ENCODE measurements at places on chromosomes 3 and 15.

DNA sequence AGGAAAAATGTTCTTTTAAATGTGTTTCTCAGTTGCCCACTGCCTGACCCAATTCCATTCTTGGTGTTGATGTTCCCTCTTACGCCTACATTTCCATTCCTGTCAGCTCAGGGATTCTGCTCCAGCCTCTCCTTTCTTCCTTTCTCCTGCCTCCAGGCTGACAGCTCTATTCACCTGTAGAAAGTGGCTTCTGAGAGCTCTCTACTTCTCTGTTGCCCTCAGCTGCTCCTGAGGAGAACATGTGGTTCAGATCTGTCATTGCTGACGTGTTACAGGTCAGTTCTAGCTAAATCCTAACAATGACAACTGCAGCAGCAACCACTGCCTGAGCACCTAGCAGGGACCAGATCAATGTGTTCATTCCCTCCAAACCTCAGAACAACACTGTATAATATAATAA is 144.9 kb upstream of the PLAAT1 start:
- DNase-seq = no peak

DNA sequence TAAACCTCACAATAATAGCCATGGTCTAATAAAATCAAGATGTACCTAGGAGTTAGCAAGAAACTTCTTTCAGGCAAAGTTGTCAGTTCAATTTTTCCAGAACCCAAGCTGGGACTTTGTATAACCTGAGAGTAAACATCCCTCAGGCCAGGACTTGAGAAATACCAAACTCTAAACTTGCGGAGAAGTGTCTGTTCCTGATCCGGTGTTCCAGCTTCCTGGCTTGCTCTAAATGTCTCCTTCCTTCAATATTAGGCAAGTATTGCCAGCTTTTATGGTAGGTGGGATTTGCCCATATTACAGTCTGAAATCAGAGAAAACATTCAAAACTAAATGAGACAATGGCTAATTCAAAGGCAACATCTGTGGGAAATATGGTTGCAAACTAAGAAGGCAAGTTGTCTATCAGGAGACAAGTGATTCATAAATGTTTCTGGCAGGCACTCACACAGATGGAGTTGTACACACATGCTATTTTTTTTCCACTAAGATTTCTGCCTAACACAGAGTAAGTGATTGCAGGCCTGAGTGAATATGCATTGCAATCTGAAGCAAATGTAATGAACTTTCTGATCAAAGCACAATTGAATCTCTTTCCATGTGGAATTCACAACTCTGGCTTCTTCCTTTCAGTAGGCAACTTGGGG is 88.3 kb upstream of the COL8A1 start:
- no peak for DNase-seq

GRCh38 chr3:109316162-109316730 is at the start of gene DPPA2:
Gene DPPA2 (minus strand): TSS chr3:109316517. CDS start chr3:109314542, 1,975 bp downstream.
- DNase-seq = no peak

DNA sequence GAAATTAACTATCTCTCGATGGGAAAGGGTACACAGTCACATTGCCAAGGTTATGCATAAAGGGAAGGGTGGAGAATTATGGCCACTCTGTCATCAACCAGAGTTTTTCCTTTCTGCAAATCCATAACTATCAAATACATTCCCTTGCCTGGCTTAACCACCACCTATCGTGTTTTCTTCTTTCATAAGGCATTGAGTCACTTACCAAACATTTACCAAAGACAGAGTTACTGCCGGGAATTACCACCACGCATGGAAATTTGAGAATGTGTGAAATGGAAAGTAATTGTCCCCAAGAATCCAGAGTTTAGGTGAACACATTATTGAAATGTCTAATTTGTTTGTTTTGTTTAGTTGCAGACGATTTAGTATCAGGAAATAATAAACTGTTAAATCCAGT is 134.3 kb upstream of the LRRN1 start:
- no peak for DNase-seq

DNA sequence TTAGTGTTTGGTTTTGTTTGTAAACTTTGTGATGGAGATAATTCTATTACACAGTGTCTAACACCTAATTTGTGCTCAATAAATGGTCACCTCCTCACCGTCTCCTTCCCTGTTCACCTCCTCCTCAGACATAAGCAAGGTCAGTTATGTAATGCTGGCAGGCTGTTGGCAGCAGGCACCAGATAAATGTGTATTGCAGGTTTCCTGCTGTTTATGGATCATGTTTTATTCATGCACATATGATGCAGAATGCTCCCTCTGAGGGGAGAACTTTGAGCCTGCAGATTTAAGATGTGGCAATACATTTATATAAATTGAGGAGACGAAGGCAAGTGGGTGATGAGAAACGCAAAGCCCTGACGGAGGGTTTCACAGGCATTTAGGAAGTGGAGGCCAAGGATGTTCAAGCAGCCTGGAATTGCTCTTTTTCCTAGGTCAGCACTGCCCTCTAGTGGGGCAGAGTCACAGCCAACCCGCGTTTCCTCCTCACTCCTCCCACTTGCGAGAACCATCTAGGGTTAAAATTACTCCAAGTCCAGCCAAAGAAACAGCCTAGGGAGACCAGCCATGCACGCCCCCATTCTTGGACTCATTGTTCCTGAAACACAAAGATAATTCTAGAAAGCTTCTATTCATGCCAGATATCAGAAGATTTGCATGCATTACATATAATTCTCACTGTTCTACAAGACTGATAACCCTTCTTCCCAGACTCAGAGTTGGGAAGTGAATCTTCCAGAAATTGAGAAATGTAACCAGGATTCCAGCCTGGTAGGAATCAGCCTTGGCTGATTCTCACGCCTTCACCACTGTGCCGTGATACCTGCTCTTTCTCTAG is 228.7 kb downstream of the SLCO3A1 start:
- DNase-seq = peak; percentile 69

- DNase-seq = no peak
Observed at GRCh38 chr3:194521510-194522260, 34.9 kb upstream of the ATP13A3 start.

DNA sequence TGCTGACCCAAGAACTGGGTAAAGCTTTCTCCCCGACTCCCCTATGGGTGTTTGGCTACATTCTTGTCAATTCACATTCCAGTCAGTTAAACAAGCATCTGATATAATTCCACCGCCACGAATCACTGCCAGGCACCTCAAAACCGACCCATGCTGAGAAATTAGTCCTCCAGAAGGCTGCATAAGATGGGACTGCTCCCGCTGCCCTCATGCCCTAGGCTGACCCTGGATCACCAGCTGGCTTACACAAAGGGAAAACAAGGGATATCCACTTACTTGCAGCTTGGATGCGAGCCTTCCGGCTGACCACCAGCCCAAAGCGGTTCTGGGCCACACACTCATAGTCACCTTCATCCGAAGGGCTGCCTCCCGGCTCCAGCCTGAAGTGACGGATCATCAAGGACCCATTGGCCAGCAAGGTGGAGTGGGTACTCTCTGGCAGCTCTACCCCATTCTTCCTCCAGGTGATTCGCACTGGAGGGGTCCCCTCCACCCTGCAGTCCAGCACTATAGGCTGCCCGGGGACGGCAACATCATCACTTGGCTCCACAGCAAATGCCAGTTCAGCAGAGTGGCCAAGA is 2.9 kb downstream of the IGDCC3 start:
- no peak for DNase-seq

GRCh38 chr3:81339040-81339845 is 422.2 kb downstream of the GBE1 start:
- DNase-seq = no peak

DNA sequence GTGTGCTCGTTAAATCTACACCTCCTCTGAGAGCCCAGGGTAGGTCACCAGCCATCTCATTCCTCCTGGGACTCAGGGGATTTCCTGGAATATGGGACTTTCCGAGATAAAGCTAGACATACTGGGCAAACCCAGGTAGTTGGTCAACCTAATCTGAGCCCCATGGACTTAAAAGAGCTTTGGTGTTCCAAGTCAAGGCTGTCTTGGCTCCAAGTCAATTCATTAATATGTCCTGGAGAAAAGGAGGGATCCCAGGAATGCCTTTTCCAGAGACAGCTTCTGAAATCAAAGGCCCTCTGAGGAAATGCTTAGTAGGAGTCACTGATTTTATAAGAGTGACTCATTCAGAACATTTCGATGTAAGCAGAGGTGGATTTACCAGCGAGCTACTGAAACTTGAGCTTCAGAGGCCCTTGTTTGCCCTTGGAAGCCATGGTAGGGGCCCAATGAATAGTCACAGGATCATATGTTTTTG is 137.3 kb upstream of the UBE2E1 start:
- no peak for DNase-seq

GRCh38 chr3:70518356-70518755 is 205.9 kb upstream of the MDFIC2 start:
- no peak for DNase-seq

DNA sequence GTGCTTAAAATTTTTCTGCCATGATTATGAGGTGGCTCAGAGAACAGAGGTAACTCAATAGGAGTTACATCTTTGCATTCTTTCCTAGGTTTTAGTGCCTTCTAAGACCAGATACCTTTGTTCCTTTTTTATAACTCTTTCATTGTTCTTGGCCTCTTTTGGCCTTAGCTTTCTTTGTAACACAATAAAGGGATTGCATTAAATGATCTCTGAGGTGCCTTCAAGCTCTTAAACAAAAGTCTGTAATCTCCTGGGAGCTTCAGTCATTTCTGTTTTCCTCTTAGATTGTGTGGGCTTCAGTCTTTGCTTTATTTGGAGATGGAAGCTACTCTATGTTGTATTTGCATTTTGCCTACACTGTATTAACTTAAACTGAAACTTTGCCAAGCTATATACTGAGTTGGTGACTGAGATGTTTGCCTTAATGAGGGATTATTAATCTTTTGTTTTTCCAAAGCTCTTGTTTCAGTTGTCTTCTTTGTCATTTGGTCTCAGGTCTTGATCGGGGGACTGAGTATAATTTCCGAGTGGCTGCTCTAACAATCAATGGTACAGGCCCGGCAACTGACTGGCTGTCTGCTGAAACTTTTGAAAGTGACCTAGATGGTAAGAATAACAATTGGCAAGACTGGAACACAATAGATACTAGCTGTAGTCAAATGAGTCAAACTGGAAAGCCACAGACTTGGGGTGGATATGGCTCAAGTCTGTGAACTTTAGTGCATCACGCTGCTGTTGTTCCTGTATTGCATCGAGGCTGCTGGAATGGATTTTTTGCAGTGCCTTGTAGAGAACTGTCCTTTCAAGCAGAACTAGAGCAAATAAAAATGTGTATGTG is 110.3 kb downstream of the HCN4 start:
- no peak for DNase-seq

DNA sequence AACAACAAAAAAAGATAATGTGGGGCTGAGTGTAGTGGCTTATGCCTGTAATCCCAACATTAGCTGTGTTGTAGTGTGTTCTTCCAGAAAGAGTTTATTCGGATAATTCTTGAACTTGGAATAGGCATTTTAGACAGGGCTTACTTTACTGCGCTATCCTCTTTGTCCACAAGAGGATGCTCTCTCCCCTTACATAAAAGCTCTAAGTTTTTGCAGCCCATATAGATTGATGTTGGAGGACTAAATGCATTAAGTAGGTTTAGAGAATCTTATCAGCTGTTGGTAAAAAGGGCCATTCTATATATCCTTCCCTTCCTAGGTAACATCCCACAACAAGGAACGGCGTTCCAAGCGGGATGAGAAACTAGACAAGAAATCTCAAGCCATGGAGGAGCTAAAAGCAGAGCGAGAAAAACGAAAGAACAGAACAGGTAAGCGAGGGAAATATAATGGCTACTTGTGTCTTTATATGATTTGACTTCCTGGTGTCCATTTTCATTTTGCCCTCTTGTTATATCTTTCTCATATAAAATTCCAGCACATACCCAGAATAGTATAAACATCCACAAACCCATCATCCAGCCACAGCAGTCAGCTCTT is 27.8 kb upstream of the ITPKA start:
- DNase-seq = peak; percentile 24

- no peak for DNase-seq
Observed at GRCh38 chr3:108178676-108179075, 43.5 kb downstream of the IFT57 start.

DNA sequence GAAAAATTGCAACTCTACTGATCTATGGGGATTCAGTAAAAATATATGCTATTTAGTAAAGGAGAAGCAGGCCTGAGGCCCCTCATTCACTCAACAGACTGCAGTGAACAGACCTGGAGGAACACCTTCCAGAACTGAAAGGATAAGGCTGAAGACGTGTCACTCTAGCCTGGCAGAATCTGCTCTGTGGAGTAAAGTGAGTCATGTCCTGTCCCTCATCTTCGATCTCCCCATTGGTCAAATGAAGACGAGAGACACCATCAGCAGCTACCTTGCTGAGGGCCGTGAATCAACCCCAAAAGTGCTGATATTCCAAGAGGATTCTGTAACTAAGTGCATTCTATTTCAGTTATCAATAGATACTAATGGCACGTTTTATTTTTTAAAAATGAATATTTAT is 359.7 kb downstream of the FGF12 start:
- no peak for DNase-seq
